ENCODE measurements at places on chromosomes 1 and 21.
A peak's percentile ranks its signal among the peaks of the same experiment; 100 is the strongest.

DNA sequence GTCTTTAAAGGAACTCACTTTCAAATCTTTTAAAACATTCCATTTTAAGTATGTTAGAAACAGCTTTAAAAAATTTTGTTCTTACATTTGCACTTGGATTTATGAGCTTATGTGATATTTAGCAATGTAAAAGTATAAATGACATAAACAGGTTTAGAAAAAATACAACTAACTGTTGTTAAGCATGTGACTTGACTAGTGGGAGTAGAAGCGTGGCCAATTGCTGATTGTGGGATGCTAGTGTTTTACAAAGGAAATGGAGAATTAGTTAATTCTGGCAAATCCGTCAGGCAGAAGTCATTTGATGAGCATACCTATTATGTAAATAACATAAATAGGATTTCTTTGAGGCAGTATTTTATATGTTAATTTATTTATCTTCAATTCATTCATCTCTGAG lies 175.8 kb downstream of the ADGRL2 start:
- DNase-seq = no peak

- DNase-seq = no peak
Observed at GRCh38 chr1:93702828-93703183, 21.2 kb upstream of the BCAR3 start.

DNA sequence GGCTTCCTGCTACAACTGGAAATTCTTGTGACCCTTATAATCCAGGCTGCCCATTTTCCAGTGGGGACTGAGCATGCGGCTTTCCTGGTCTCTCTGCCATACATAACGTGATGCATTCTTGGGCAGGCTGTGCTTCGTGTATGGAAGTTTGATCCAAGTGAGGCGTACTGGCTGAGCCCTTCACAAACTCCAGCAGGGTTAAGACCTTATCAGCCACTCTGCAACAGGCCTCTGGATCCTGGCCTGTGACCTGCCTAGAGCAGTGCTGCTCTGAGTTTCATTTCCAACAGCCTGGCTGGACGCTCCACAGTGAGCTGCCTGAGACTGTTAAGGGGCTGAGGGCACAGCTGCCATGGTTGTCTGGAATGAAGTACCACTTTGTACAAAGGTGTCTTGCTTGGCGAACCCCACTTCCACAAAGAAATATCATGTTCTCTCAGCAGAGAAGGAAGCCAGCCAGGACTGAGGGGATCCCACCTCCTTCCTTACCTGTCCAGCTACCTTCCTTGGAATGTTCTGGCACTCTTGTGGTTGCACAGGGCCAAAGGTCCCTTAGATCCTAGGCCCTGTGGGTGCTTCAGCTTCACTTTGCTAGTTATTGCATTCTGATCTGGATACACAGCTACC lies 28.5 kb upstream of the XPR1 start:
- no peak for DNase-seq

- no peak for DNase-seq
Observed at GRCh38 chr1:196933531-196934189, 9.9 kb upstream of the CFHR2 start.

DNA sequence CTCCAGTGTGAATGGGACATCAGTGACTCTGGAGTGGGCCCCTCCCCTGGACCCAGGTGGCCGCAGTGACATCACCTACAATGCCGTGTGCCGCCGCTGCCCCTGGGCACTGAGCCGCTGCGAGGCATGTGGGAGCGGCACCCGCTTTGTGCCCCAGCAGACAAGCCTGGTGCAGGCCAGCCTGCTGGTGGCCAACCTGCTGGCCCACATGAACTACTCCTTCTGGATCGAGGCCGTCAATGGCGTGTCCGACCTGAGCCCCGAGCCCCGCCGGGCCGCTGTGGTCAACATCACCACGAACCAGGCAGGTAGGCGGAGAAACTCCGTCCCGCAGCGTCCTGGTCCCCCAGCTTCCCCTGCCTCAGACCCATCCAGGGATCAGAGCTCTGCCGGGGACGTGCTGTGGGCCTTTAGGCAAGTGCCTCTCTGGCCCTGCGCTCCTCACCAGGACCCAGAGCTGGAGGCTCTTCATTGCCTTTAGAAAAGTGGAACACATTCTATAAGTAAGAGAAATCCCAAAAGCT lies 25.7 kb downstream of the EPHA8 start:
- DNase-seq = no peak

- no peak for DNase-seq
Observed at GRCh38 chr21:22224261-22224660, 1226.1 kb downstream of the NCAM2 start.

- DNase-seq = no peak
Observed at GRCh38 chr21:39340687-39341086, 8.2 kb downstream of the HMGN1 start.

GRCh38 chr1:51270751-51271150 lies 34.7 kb downstream of the RNF11 start:
- no peak for DNase-seq

DNA sequence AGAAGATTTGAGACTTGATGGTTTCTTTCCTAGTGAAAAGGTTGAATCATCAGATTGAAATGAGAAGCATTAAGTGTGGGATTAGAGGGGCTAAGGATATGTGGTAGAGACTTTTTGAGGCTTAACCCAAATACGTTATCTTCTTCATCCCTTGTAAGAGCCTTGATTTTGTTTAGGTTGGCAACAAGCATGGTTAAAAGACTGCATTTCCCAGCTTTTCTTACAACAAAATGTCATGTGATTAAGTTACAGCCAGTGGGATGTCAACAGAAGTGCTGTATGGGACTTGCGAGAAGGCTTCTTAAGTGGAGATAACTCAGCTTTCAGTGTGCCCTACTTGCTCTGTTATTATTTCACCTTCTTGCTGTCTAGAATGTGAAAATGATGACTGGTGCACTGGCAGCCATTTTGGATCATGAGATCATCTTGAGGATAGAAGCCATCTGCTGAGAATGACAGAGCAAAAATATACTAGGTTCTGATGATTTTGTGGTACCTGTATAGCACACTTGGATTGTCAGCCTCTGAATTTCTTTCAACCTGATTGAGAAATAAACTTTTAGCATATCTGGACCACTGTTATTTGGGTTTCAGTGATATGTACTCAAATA lies 41.3 kb upstream of the GNG12 start:
- no peak for DNase-seq

GRCh38 chr1:2523191-2523890 lies 3.1 kb downstream of the PANK4 start:
- peak; percentile 26 for DNase-seq

GRCh38 chr21:45421071-45421845 lies 16.3 kb downstream of the COL18A1 start:
- no peak for DNase-seq

- DNase-seq = no peak
Observed at GRCh38 chr1:85976516-85977205, 179.9 kb downstream of the COL24A1 start.

GRCh38 chr1:49436865-49437264 lies 586.9 kb downstream of the AGBL4 start:
- DNase-seq = no peak

DNA sequence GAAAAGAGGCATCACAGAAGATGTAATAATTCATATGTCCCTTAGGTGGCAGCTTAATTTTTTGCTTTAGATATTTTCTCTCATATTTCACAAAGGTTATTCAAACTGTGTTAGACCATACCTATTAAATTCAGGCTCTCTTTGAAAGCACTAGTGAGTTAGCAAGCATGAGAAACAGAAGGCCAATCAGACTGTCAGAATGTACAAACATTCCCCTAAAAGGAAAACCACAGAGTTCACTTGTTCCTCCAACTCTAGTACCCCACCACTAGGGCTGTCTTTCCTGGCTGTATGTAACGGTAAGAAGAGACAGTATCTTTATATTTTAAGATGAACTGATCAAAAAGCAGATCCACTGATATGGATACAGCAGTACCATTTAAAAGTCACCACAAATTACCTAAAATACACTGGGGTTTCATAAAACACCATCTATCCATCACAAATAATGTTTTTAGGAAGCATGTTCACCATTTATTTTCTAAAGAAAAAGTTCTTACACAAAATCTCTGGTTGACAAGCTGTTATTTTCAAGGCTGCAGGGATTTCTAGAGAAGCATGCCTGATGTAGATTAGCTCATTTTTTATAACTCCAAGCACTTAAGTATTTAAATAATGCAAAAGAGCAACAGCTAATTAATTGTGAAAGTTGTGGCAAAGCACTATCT lies 1.8 kb downstream of the ARPC5 start:
- DNase-seq = peak; percentile 49

GRCh38 chr1:8571200-8571984 lies 246.0 kb downstream of the RERE start:
- no peak for DNase-seq

DNA sequence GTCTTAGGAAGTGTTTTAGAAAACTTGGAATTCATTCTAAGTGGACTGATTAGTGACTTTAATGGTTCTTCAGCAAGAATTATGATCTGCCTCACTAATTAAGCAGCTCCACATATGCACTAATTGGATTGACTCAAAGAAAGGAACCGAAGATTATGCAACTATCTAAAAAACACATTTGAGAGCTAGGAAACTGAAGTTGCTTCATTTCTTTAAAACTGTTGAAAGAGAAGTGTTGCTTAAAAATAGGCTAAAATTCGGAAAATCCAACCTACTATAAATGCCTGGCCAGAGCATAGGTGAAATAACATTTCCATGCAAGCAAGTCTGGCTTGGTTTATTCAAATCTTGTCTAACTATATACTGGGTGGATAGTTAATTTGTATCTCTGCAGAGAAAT lies 502.9 kb upstream of the ZRANB2 start:
- no peak for DNase-seq

DNA sequence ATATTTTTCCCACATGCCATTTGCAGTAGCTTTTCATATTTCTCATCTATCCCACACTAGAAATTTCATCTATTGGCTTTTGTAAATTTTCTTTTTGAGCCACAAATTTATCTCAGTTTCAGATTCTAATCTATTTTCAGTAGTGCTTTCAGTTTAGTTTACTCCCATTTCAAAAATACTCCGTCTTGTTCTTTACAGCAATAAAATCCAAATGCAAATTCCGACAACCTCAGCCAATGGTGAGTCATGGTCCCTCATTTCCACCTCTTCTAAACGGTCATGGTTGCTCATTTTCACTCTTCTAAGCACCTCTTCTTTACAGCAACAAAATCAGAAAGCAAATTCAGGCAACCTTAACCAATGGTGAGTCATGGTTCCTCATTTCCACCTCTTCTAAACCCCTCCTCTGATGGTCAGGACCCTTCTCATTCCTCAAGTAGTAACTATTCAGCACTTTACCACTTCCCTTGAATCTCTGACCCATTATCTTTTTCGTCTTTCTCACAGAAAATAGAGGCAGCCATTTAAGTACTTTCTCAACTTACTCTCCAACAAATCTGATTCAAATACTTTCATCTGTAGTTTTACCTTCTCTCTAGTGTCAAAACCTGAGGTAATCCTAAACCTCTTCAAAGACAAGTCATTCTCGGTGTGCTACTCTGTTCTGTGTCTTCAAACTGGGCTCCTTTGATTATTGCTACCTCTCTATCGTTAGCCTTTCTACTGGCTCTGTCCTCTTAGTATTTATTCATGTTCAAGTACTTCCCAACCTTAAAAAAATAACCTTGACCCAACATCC lies 34.4 kb downstream of the C21orf91 start:
- no peak for DNase-seq

DNA sequence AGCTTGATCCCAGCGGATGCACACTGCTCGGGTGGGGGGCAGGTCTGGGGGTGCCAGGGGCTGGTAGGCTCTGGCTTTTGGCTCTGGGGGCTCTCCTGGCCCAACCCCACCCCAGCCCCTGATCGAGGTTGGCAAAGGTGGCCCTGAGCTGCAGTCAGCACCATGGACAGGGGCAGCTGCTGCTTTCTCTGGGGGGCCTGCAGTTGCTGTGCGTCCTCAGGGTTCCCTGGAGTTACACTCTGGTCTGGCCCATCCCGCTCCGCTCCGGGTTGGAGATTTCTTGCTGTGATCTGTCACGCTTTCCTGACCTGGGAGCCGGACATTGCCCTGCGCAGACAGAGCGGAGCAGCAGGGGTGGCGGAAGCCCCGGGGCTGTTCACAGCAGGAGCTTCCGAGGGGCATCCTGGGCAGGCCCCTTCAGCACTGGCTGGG lies 8.0 kb upstream of the PLCH2 start:
- peak; percentile 62 for DNase-seq

- DNase-seq = no peak
Observed at GRCh38 chr1:53625049-53625448, 113.9 kb downstream of the GLIS1 start.

GRCh38 chr1:36464605-36465393 lies 615 bp upstream of the MRPS15 start:
- no peak for DNase-seq

DNA sequence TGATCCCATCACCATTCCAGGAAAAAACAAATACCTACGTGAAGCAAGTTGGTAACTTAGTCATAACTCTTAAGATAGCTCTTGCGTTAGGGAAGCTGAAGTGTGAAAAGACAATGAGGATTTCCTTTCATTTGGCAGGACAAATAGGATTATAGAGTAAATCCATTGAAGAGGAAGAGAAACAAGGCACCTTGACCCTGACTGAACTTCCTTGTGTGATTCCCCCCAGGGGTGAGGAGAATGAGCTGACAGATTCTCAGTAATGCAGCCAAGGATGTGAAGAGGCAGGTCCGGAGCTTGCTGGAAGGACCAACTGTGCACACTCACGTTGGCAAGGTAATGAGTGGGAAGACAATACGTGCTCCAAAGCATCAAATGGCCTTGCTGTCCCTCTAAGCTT lies 55.0 kb upstream of the HMCN1 start:
- no peak for DNase-seq

DNA sequence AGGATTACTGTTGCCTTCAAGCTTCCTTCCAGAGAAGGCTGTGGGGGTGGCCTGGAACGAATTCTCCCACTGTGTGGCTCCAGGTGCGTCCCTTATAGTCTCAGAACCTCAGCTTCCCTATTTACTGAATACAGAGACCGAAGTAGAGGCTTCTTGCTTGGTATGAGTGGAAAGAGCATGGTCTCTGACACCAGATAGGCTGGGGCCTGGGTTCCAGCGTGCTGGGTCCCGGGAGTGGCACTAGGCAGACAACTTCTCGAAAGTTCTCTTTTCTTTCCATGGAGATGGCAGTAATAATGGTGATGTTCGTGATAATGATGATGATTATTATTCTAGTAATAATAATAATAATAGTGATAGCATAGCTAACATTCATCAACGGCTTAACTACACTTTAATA lies 161.7 kb downstream of the PTPRU start:
- DNase-seq = no peak

DNA sequence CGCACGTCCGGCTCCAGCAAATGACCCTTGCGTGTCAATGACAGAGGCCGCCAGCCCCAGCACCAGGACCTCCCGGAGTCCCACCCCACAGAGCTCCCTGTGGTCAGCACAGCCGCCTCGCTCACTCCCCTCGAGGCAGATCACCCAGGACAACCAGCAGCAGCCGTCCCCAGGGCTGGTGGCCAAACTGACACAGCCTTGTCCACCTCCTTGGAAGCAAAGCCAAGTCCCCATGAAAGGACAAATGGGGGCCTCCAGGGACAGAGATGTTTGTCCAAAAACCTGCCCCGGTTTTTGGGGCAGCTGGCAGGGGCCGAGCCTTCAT lies 2.1 kb downstream of the KRTAP10-10 start:
- no peak for DNase-seq

Data from retina (tissue), 1 donor.